ENCODE measurements at places on chromosomes 6 and 20.

GRCh38 chr6:43973357-43973756 lies 153.9 kb downstream of the MRPL14 start:
- no peak for DNase-seq

GRCh38 chr6:150169609-150170008 lies 26.8 kb downstream of the PPP1R14C start:
- no peak for DNase-seq

DNA sequence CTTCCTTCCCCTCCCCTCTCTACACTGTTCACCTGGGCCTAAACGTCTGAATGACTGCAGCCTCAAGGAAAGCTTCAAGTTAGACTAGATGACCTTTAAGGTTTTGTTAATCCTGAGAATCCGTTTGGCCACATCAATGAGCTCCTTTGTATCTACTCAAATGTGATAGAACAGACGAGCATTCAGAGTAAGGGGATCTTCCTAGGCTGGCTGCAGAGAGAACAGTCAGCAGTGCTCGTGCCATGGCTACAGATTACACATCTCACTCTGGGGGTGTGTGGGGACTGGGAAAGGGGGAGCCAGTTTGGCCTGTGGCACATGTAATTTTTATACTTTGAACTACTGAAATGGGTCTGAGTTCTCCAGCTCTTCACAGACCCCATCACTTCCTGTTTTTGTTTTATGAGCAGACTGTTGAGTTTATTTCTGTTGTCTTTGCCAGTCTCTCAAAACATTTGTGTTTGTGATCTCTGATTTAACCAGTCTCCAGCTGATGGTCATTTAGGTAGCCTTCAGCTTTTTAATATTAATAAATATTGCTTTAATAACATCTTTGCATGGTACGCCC lies 50.9 kb downstream of the KCNS1 start:
- no peak for DNase-seq

DNA sequence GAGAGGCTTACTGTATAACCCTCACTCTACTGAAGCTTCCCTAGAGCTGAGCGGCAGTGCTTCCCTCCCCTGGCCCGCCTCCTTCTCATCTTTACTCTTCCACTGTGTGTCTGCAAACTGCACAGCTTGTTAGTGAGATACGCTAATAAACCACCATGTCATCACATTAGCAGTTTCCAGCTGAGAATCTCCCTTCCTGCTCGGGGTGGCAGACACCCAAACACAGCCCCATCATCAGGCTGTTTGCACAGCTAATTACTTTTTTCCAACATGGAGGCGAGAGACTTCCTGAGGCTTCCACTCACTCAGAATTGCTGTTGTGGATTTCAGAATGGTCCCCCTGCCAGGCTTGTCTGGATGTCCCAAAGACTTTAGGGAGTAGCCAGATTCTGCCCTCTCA lies 444.9 kb upstream of the SULF2 start:
- no peak for DNase-seq

All from fibroblast of the conjunctiva (primary cell).